ENCODE measurements at places on chromosomes 7 and 10.
A peak's percentile ranks its signal among the peaks of the same experiment; 100 is the strongest.

DNA sequence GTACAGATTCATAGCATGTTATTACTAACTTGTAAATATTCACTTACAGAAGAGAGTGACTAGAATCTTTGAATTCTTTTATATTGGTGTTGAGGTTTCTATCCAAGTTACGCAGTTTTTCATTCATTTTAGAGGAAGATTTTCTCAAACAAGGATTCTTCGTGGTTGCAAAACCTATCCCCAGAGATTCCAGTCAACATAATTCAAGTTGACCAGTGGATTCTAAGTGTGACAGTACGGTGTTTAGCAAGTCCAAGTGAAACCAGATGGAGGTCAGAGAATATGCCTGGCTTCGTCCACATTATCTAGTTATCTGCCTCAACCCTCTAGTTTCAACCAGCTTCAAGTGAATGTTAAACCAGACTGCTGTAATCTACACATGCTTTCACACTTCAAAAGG lies 131.9 kb downstream of the SDK1 start:
- DNase-seq: no peak

- DNase-seq: no peak
Observed at GRCh38 chr7:70589010-70589409, 542.9 kb upstream of the GALNT17 start.

DNA sequence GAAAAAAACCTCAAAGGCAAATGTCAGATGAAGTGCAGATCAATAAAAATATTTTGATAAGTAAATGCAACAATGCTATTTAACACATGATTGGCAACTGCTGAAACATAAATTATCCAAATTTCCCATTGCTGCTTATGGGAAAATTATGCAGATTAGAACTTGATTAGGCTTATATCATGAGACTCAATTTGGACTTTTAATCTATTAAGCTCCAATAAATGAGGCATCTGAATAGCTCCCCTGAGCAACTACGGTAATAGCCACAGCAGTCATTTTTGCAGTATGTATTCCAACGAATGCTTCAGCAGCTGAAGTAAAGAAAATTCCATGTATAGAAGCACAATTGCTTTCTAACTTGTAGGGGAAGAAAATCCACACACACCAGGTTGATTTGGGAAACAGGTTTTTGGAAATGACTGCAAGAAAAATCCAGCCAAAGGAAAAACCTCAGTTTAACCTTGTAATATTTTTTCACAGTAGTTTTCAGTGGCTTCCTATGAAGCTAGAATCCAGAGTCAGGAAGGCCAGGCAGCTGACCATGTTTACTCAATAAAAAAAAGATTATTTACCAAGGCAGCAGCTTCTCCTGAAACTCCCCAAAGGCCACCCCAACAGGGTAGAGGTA lies 716.1 kb downstream of the KCNMA1 start:
- no peak for DNase-seq

DNA sequence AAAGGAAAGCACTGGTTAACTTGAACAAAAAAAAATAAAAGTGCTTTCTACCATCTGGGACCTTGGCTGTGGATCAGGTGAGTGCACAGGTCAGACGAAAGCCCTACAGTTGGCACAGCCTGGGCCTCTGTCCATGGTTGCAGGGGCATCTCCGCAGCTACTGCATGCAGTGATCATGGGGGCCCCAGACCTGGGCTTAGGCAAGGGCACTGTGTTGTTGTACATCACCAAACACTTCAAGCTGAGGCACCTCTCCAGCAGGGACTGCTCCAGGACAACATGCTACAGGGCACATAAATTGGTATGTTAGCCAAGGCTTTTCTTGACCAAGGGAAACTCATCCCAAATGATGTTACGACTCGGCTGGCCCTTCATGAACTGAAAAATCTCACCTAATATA lies 23.5 kb downstream of the KLHL7 start:
- no peak for DNase-seq

DNA sequence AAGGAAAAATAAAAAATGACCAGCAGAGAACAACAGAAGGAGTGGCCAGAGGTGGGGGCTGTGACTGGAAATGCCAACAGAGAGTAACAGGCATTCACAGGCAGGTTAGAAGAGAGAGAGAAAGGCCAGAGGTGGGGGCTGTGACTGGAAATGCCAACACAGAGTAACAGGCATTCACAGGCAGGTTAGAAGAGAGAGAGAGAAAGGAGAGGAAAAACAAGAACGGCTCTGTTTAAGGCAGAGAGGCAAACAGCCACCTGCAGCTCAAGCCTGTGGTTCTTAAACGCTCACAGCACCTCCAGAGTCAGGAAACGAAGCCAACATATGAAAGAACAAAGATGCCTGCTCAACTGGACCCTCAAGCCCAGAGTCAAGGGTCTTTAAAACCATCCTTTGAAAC lies 39.5 kb upstream of the DGKI start:
- DNase-seq: no peak

DNA sequence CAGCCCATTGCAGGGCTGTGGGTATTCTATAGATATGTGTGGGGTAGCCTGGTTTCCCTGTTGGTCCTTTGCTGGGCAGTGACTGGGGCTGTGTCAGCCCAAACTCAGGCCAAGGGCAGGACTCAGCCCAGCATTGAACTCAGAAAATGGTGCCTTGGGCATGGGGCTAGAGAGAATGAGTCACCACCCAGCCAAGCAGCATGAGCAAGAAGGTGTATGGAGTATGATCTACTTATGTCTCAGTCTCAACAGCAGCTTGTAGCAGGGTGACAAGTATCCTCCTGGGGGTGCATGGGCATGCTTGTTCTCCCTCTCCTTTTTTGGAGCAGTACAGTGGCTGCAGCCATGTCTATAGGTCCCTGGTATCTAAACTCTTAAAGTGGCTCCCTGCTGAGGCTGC lies 32.0 kb downstream of the STK31 start:
- no peak for DNase-seq

DNA sequence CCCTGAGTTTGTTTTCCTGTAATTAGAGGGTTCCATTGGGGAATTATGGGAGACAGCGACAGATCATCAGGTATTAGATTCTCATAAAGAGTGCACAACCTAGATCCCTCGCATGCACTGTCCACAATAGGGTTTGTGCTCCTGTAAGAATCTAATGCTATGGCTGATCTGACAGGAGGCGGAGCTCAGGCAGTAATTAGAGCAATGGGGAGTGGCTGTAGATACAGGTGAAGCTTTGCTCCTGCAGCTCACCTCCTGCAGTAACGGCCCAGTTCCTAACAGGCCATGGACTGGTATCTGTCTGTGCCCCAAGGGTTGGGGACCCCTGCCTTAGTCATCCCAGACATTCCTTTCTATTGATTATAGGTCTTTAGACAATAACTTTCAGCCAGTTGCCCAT lies 894 bp upstream of the ZSCAN21 start:
- no peak for DNase-seq

DNA sequence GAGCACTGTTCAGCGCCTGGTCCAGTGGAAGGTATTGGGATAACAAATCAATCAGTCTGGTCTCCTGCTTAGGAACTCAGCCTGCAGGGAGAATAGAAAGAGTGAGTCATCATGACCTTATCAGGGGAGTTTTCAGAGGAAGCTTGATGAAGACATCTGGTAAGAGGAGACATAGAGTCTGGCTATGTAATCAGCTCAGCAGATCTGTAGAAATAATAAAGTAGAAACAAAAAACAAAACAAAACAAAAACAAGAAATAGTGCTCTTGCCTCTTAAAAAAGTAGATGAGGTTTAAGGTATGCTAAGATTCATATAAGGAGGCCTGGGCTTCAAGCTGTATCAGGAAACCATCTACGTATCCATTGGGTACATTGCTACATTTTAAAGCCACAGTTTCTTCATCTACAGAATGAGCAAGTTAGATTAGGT lies 14.4 kb downstream of the TAS2R41 start:
- DNase-seq: no peak

DNA sequence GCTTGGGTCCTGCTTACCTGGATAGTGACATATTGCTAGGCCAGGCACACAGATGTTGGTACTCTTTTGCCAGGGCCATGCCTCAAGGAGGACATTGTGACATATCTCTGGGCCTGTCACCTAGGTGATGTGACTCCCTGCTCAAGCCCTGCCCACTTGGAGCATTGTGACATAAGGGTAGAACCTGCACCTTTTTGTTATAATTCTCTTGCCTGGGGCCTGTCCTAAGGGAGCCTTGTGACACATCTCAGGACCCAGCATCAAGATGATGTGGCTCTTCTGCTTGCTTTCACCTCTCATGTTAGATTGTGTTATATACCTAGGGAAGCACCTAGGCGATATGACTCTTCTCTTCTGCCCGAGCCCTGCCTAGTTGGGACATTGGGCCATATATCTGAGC lies 57.4 kb downstream of the ZNF736 start:
- DNase-seq: no peak

GRCh38 chr7:80708123-80708522 lies 69.7 kb downstream of the CD36 start:
- DNase-seq: no peak

- DNase-seq: no peak
Observed at GRCh38 chr10:99331207-99331803, 2.1 kb downstream of the CNNM1 start.

DNA sequence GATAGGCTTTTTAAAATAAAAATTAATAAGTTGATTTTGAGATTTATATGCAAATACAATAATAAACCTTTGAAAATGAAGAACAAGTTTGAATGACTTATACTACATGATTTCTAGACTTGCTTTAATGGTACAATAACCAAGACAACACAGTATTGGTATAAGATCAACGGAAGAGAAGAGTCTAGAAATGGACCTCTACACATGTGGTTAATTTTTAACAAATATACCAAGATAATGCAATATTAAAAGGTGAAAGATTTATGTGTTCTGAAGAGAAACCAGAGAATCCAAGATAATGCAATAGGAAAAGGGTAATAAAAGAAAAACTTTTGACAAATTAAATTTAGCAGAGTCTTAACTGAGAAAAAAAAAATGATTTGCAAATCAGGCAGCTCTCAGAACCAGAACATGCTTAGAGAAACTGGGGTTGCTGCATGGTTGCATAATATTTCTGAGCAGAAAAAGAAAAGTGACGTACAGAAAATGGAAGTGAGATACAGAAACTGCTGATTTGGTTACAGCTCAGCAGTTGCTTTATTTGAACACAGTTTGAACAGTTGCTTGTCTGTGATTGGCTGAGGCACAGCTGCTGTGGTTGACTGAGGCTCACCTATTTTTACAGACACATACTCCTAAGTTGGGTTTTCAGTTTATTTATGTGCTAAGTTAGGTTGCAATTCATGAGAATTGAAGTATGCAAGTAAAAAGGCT lies 365.9 kb downstream of the CRPPA start:
- DNase-seq: no peak

DNA sequence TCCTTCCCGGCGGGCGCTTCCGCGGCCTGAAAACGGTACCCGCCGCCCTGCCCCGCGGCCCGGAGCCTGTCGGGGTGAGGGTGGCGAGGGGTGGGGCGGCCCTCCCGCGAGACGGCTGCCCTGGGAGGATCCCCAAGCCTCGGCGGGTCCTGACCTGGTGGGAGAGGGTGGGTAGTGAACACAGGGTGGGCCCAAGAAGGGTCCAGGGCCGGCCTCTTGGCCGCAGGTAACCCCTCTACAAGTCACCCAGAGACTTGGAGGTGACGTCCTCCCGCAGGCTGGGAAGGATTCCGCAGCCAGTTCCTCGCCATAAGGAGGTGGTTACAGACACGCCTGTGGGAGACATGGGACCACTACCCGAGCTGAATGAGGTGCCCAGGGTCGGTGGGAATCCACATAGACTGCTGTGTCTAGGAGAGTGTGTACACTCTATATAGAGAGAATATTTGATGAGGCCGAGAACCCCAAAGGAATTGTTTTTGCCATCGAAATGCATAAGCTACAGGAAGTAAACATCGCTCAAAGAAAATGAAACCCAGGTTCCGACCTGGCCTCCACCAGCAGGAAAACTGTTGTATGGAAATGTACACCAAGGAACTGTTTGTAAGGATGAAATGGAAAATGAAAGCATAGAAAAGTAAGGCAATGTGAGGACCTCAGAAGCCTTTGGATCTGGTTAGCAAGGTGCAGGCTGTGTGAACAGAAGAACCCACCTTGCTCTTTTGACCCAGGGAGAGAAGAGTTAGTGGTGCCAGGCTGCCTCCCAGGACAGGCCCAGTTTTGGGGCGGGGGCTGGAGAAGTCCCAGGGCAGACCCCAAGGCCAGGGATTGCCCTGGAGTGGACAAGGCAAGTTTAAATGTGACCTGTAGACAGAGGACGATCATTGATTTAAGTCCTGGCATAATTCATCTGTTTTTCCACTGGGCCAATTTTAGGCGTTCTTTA lies 659 bp downstream of the OPTN start:
- peak; percentile 52 for DNase-seq

GRCh38 chr10:71671994-71672946 lies 47.3 kb downstream of the C10orf105 start:
- no peak for DNase-seq

DNA sequence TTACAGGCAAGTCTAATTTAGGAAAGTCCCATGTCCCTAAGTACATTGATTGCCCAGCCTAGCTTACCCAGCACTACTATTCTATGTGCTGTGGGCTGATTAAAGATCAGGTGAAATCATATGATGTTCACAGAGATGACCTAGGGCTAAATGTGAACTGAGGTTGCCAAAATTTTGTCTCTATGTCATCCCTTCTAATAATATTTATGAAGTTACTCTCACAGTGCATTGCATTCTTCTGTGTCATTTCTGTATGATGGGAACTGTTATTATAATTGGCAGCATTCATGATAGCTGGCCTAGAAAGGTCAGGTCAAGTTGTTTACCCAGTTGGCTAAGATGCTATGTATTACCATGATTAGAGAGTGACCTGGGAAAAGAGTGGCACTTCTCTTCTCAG lies 2.8 kb upstream of the PDK4 start:
- no peak for DNase-seq

GRCh38 chr10:49138361-49138891 lies 4.6 kb upstream of the FAM170B start:
- DNase-seq: peak; percentile 85

DNA sequence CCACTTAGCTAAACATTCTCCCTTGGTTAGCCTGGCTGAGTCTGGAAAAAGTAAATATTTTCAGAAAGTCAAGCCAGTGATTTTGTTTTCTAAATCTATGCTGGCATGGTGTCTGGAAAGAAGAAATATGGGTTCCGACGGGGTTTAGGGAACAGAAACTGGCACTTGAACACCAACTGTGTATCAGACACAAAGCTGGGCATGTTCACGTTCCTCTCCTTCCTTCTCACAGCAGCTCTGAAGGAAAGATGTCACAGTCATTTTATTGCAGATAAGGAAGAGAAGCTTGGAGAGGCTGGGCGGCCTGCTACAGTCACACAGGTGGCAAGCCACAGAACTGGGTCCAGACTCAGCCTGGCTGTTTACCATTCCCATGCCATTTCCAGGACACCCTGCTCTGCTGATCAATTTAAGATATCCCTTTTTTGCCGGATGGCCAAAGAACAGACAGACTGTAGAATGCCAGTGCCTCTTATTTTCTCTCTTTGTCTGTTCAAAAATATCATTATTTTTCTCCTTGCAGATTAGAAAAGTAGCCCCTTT lies 118.8 kb downstream of the HERPUD2 start:
- DNase-seq: no peak

DNA sequence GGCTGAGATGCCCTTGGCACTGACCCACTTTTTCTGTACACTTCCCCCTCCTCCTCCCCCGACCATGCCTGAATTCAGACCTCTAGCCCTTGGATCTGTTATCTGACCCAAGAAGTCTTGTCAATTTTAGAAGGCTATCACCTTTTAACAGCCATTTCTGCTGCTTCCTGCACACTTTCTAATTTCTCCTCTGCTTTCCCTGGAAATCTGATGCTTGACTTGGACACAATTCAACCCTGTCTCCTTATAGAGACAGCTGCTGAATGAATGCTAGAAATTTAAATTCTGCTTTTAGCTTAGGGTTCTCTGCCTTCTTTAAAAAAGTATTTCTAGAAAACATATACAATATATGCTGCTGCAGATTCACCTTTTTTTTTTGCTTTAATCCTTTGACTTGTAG lies 417.9 kb upstream of the KLF6 start:
- DNase-seq: no peak

All from femur (tissue), 1 donor.